Neural crest cell (in vitro differentiated cells): ENCODE measurements at places on chromosomes 16 and 17. TPM values are rescaled to one million over a fixed set of nuclear protein-coding genes. Genes with fewer than 3 reads are reported as not detected.

DNA sequence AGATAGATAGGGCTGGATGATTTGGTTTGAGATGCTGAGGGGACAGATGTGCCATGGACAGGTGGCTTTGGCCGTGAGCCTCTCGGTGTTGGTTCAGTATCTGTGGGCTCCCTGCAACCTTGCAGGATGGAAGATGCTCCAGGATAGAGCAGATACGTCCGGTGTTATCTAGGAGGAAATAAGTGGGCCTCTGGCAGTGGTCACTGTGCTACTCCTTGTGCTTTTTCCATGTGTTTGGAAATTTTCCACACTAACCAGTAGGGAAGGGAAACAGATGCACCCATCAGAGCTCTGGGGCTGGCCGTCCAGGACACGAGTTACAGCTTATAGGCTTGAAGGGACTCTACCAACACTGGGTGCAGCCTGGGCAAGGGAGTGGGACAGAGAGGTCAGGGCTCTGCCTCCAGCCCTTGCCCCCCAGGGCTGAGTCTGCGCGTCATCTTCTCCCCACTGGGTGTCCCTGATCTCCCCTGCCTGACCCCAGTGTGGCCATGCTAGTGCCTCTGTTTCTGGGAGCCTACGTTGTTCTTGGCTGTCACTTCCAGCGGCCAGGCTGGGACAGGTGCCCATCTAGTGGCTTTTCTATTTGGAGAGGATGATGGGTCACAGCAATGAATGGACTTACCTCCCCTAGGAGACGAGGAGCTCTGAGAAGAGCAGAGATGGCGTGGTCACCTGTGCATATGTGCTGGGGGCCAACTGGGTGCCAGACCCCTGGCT is 166.9 kb downstream of the SEC14L1 start:
- peaks cover 12% of the 10 kb centered on the region for H3K4me1 ChIP-seq
- no peak overlapping the region for H3K4me3 ChIP-seq
- no peaks in the 10 kb centered on the region for H3K27me3 ChIP-seq
- no peaks in the 10 kb centered on the region for H3K36me3 ChIP-seq
- no peak for DNase-seq
- peak overlapping the region; percentile 88 for H3K27ac ChIP-seq

DNA sequence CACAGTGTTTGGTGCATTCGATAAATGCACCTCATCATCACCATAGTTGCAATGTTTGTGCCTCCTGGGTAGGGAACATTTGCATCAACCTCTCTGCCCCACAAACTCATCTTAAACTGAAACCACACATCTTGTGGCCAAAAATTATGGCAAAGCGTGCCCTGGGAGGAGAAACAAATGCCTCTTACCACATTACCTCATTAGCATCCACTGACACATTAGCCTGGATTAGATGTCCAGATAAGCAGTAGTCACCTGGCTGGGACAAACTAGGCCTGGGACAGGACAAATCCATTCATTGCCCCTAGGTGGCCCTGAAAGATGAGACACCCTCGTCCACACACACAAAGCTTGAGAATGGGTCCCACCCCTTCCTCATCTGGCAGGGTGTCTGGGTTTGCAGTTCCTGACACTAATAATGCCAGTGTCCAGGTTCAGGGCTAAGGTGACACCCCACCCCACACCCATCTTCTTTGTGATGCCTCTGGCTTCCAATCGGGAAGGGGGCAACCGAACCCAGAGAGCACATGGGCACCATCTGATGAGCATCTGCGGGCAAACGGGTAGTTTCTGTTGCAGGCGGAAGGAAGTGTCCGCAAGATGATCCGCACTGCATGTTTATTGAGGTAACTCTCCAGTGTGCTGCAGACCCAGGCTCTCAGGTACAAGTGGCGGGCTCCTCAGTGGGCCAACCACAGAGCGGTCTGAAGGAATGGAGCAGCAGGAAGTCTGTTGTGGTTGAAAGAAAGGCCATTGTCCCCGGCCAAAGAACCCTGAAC is 8.6 kb downstream of the XYLT1 start:
- peaks cover 12% of the 10 kb centered on the region for H3K36me3 ChIP-seq
- no peak for DNase-seq
- H3K27ac ChIP-seq: no peak overlapping the region

DNA sequence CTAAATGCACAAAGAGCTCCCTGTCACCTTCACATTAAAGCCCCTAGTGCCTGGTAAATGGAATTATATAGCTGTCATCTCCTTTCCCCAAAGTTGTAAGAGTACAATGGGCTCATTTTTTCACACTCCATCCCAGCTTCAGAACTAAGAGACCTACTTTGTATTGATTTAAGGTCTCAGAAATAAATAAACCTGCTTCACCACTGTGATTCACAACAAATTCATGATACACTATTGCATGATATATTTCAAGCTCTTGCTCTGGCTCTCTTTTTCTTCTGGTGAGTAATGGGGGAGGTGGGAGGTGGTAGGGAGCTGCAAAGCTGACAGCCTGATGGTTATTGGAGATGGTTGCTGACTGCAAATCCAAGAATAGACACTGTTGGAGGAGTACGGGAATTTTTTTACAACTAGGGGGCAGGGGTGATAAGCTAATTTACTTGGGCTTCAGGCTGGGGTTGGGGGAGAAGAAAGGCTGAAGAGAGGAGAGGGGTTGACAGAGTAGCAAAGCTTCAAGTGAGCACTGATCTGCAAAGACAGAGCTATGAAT is 189.9 kb downstream of the AATF start:
- DNase-seq: no peak
- peaks cover 47% of the 10 kb centered on the region for H3K4me1 ChIP-seq
- no peak overlapping the region for H3K4me3 ChIP-seq
- peaks cover 22% of the 10 kb centered on the region for H3K36me3 ChIP-seq
- H3K27ac ChIP-seq: peak overlapping the region; percentile 79
- H3K27me3 ChIP-seq: no peaks in the 10 kb centered on the region

- peaks cover 26% of the 10 kb centered on the region for H3K4me1 ChIP-seq
- no peak overlapping the region for H3K4me3 ChIP-seq
- no peaks in the 10 kb centered on the region for H3K27me3 ChIP-seq
- peak overlapping the region; percentile 43 for H3K27ac ChIP-seq
- H3K36me3 ChIP-seq: peaks cover 3% of the 10 kb centered on the region
Measured at GRCh38 chr17:59167571-59168001, 12.0 kb downstream of the PRR11 start.

GRCh38 chr17:71320009-71320796 is 800.6 kb upstream of the SOX9 start:
- no peaks in the 10 kb centered on the region for H3K4me1 ChIP-seq
- H3K27ac ChIP-seq: no peak overlapping the region
- no peak for DNase-seq
- H3K4me3 ChIP-seq: no peak overlapping the region
- no peaks in the 10 kb centered on the region for H3K36me3 ChIP-seq

GRCh38 chr17:42087736-42088705 is 10.3 kb downstream of the ZNF385C start:
- no peaks in the 10 kb centered on the region for H3K27me3 ChIP-seq
- H3K4me3 ChIP-seq: no peak overlapping the region
- no peaks in the 10 kb centered on the region for H3K36me3 ChIP-seq

DNA sequence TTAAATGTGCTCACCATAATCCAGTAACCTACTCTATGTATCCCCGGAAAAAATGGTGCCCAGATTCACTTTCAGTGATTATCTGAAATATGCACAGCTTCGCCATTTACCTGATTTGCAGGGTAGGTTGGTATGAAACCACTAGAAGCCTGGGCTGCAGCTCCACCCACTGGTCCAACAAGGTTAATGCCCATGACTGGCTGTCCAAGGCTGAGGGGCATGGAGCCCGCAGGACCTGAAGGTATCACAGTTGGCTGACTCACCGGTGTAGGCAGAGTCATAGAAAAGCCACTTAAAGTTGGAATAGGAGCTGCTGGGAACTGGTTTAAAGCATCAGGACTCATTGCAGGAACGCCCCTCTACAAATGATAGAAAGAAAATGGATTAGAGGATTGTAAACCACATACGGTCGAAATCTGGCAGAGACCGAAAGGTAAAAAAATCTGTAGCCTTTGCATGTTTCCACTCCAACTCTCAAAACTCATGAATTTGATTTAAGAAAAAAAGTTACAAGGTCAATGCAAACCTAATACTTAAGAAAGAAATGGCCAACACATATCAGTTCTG is 38.6 kb downstream of the SYNRG start:
- H3K27me3 ChIP-seq: no peaks in the 10 kb centered on the region
- H3K36me3 ChIP-seq: peaks cover 41% of the 10 kb centered on the region
- no peak overlapping the region for H3K27ac ChIP-seq
- H3K4me3 ChIP-seq: no peak overlapping the region

DNA sequence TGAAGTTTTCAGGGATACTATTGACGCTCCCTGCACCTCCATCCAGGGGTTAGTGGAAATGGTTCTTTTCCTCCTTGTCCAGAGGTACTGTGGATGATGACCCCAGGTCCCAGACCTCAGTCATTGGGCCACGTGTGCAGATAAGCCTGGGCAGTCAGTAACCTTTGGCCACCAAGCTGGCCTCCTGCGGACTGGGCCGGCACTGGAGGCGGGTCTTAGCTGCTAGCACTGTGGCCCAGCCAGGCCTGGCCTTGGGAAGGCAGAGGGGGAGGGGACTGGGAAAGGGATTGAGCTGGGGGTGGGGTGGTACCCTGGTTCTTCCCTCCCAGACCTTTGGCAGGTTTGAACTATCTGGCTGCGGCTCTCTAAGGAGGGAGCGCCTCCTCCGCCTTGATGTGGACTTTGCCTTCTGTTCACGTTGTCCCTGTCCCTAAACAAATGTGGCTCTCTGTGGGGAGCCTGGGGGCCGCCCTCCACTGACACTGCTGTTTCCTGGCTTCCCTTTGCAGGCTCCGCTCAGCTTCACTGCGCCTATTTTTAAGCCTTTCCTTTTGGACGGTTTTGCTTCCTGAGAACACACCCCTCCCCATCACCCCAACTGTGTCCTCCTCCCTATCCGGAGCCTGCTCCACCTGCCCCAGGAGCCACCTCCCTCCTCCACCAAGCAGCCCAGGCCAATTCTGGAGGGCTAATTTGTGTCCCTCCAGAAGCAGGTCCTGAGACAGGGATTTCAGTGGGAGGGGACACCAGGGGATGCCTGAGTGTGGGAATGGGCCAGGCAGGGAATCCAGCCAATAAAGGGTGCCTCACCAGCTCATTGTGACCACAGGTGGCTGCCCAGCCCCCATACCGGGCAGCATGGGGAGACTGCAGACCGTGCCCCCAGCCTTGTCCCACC is 251.9 kb downstream of the SEC14L1 start:
- no peak for DNase-seq
- peak overlapping the region; percentile 61 for H3K4me3 ChIP-seq
- H3K4me1 ChIP-seq: peaks cover 73% of the 10 kb centered on the region
- H3K36me3 ChIP-seq: no peaks in the 10 kb centered on the region

GRCh38 chr17:58755577-58756245 is at the start of gene PPM1E:
PPM1E (plus strand) TSS chr17:58755854.
- H3K4me3 ChIP-seq: peak within 1 kb of the TSS; percentile 97
- H3K36me3 ChIP-seq: no peaks in the 10 kb centered on the region
- H3K27ac ChIP-seq: peak within 1 kb of the TSS; percentile 98
- peak; percentile 91 for DNase-seq
- H3K27me3 ChIP-seq: peaks cover 7% of the 10 kb centered on the region

DNA sequence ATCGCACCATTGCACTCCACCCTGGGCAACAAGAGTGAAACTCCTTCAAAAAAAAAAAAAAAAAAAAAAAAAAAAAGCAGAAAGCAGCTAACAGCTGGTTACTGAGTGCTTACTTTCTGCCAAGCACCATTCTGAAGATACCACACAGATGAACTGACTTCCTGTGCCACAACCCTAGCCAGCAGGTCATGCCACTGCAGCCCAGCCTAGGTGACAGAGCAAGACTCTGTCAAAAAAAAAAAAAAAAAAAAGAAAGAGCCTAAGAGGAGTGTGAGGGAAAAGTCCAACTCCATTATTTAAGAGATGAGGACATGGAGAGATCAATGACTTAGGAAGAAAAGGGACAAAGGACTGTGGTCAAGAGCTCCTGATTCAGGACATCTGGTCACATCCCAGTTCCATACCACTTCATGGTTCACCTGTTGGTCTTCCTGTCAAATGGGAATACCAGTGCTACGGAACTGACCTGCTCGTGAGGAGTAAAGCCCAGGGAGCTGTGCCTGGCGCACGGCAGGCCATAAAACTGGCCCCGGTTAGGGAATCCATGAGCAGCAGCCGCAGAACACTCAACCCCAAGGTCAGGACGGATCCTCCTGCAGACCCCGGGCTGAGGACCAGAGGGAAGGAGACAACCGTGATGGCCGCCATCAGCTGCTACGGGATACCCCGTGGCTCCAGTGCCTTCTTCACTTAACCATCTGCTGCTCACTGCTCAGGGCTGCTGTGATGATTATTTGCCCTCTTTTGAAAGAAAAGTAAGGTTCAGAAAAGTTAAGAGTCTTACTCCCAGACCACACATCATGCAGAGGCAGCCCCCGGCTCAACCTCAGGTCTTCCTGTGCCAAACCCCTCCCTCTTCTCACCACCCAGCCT is 950 bp downstream of the KLHDC4 start:
- H3K27me3 ChIP-seq: no peaks in the 10 kb centered on the region
- H3K4me1 ChIP-seq: peaks cover 27% of the 10 kb centered on the region
- H3K4me3 ChIP-seq: peak overlapping the region; percentile 94
- no peaks in the 10 kb centered on the region for H3K36me3 ChIP-seq
- DNase-seq: no peak

GRCh38 chr17:66337268-66337667 is 34.9 kb downstream of the PRKCA start:
- DNase-seq: no peak
- no peaks in the 10 kb centered on the region for H3K36me3 ChIP-seq
- no peaks in the 10 kb centered on the region for H3K27me3 ChIP-seq
- no peak overlapping the region for H3K27ac ChIP-seq
- no peaks in the 10 kb centered on the region for H3K4me1 ChIP-seq

GRCh38 chr17:77819497-77819896 is 139.0 kb upstream of the TNRC6C start:
- H3K4me1 ChIP-seq: peaks cover 11% of the 10 kb centered on the region
- H3K4me3 ChIP-seq: no peak overlapping the region
- no peak overlapping the region for H3K27ac ChIP-seq
- no peaks in the 10 kb centered on the region for H3K27me3 ChIP-seq
- DNase-seq: no peak

- H3K27me3 ChIP-seq: no peaks in the 10 kb centered on the region
- H3K27ac ChIP-seq: no peak overlapping the region
- H3K4me1 ChIP-seq: peaks cover 8% of the 10 kb centered on the region
- DNase-seq: no peak
- H3K36me3 ChIP-seq: no peaks in the 10 kb centered on the region
Measured at GRCh38 chr16:2095315-2095853, 40.3 kb downstream of the PKD1 start.

GRCh38 chr17:58043221-58044181 is 36.5 kb upstream of the SRSF1 start:
- H3K27me3 ChIP-seq: peaks cover 3% of the 10 kb centered on the region
- no peak for DNase-seq
- peaks cover 4% of the 10 kb centered on the region for H3K4me1 ChIP-seq
- no peak overlapping the region for H3K27ac ChIP-seq

Gene KRTAP9-4
- not detected in 2 replicates for total RNA-seq

Gene SEPTIN1
- total RNA-seq: 2.3 and 2.9 TPM in 2 replicates

Gene TVP23A
- total RNA-seq: 6.9 and 7.7 TPM in 2 replicates

Gene CMTM2
- total RNA-seq: 0.54 and 0.75 TPM in 2 replicates

Gene TTLL6
- 0.65 and 0.68 TPM in 2 replicates for total RNA-seq

Gene RHBDL3
- 17.7 and 18.7 TPM in 2 replicates for total RNA-seq

Gene NPIPA8
- total RNA-seq: 0.65 and 0.68 TPM in 2 replicates

Gene STX8
- total RNA-seq: 56.6 and 59.9 TPM in 2 replicates
